Subcutaneous adipose tissue (tissue), 4 donors: ENCODE measurements at places on chromosomes 7 and 10. TPM values are rescaled to one million over a fixed set of nuclear protein-coding genes. Genes with fewer than 3 reads are reported as not detected.

The TMEM26 gene
- 1.0 TPM for total RNA-seq

The PRRT4 gene
- total RNA-seq: 0.65 TPM

The DYDC1 gene
- total RNA-seq: not detected

The UBN2 gene
- total RNA-seq: 20.2 TPM

The GLCCI1 gene
- 24.0 TPM for total RNA-seq

The MEPCE gene
- 22.3 TPM for total RNA-seq

The TAX1BP1 gene
- total RNA-seq: 113 TPM

The NPY4R2 gene
- 0.38 TPM for total RNA-seq

The SOSTDC1 gene
- total RNA-seq: not detected

The IQUB gene
- total RNA-seq: 1.1 TPM

The ERVW-1 gene
- not detected for total RNA-seq

The PLXNA4 gene
- total RNA-seq: 30.2 TPM

The C7orf57 gene
- not detected for total RNA-seq

The PLEKHS1 gene
- not detected for total RNA-seq

The CDHR1 gene
- total RNA-seq: 0.22 TPM

The HMX3 gene
- not detected for total RNA-seq

The RPEL1 gene
- not detected for total RNA-seq

The HOXA2 gene
- total RNA-seq: 0.51 TPM

The ITIH2 gene
- not detected for total RNA-seq

The HOXA7 gene
- 2.8 TPM for total RNA-seq

The ECHDC3 gene
- total RNA-seq: 137 TPM

The RET gene
- 0.66 TPM for total RNA-seq

The PMPCB gene
- total RNA-seq: 60.3 TPM

The SFXN2 gene
- 2.9 TPM for total RNA-seq
